ENCODE measurements at places on chromosomes 13 and 19. TPM values are rescaled to one million over a fixed set of nuclear protein-coding genes. Genes with fewer than 3 reads are reported as not detected.

The CNMD gene
- not detected for total RNA-seq

- peak overlapping the region; percentile 60 for H3K4me3 ChIP-seq
- no peak overlapping the region for H3K27ac ChIP-seq
- peaks cover 63% of the 10 kb centered on the region for H3K27me3 ChIP-seq
- peaks cover 70% of the 10 kb centered on the region for H3K36me3 ChIP-seq
- H3K4me1 ChIP-seq, result peaks cover 65% of the 10 kb centered on the region
These were observed 2.7 kb upstream of the KCNC3 start for GRCh38 chr19:50331994-50332243.

DNA sequence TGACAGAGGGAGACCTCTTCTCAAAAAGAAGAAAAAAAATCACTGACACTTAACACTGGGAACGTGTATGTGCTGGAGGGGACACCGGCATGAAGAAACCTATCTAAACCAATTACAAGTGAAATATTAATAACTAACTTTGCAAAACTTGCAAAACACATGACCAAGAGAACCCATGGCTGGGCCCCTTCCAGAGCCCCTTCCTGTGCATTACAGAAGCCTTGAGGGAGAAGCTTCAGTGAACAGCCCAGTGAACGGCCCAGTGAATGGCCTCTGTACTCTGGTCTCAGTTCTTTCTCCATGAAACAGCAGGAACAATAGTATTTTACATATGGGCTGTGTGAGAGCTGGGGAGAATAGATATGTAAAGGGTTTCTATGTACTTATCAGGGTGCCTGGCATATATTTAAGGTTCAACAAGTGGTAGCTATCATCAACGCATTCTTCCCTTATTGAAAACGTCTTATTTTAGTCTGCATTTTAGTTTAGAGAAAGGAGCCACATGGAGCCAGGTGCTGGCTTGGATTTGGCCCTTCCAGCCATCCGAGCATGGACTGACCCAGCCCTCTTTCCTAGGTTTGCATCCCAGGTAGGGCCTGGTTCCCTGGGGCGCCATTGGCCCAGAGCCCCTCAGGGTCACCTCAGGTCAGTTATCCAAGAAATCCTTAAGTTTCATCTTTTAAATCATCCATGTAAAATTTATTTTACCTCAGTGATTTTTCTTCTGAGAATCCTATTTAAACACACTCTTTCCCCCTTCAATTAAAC, 54.5 kb downstream of the CCDC70 start:
- no peak overlapping the region for H3K4me3 ChIP-seq
- no peak overlapping the region for H3K27ac ChIP-seq
- H3K36me3 ChIP-seq, result no peaks in the 10 kb centered on the region
- DNase-seq, result no peak

- peak overlapping the region; percentile 27 for H3K4me3 ChIP-seq
- H3K27ac ChIP-seq, result peak overlapping the region; percentile 81
- no peaks in the 10 kb centered on the region for H3K27me3 ChIP-seq
These were observed 15.2 kb upstream of the IZUMO2 start for GRCh38 chr19:50178320-50178719.

GRCh38 chr13:98809345-98809777, 56.9 kb upstream of the SLC15A1 start:
- H3K27me3 ChIP-seq, result no peaks in the 10 kb centered on the region
- H3K36me3 ChIP-seq, result peaks cover 7% of the 10 kb centered on the region

The FCHO1 gene
- 1.3 TPM for total RNA-seq

The DHX34 gene
- 51.6 TPM for total RNA-seq

- H3K4me3 ChIP-seq, result no peak overlapping the region
- DNase-seq, result peak; percentile 17
- H3K4me1 ChIP-seq, result peaks cover 13% of the 10 kb centered on the region
- no peak overlapping the region for H3K27ac ChIP-seq
- H3K36me3 ChIP-seq, result peaks cover 5% of the 10 kb centered on the region
These were observed 10.6 kb upstream of the NUP62 start for GRCh38 chr19:49939721-49940481.

DNA sequence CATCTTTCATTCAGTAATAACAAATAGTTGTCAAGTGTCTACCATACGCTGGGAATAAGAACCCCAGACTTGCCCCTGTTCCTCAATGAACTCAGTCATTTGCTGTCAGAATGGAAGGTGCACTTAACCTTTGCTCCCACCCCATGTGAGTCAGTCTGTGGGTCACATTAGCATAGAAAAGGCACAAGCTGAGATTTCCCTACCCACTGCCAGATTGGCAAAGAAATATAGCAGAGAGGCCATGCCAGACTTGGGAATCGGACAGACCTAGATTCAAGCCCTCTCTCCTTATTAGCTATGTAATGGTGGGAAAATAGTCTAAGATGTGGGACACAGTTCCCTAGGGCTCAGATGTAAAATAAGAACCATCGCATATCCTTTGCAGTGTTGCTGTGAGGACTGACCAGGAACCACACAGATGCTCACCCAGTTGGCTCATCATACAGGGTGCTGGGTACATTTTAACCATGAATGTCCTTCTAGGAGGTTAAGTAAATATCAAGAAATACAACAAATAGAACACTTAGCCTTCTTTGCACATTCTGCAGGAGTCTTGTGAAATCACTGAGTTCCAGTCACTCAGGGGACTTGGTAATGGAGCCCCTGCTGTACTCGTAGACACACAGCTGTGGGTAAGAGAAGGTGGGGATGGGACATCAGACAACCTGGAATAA, 218.2 kb downstream of the FGF14 start:
- H3K4me1 ChIP-seq, result peaks cover 7% of the 10 kb centered on the region
- no peak overlapping the region for H3K4me3 ChIP-seq
- DNase-seq, result no peak
- no peaks in the 10 kb centered on the region for H3K27me3 ChIP-seq

The VWA8 gene
- total RNA-seq, result 13.8 TPM

The EXOC3L2 gene
- total RNA-seq, result not detected

The ZNF320 gene
- total RNA-seq, result 7.8 TPM

GRCh38 chr19:44607049-44607448, 6.3 kb upstream of the IGSF23 start:
- peak overlapping the region; percentile 65 for H3K27ac ChIP-seq
- H3K36me3 ChIP-seq, result peaks cover 7% of the 10 kb centered on the region

The CEACAM21 gene
- total RNA-seq, result not detected

GRCh38 chr19:41839211-41839610, 5.3 kb downstream of the LYPD4 start:
- no peak overlapping the region for H3K27ac ChIP-seq
- peaks cover 6% of the 10 kb centered on the region for H3K4me1 ChIP-seq
- H3K27me3 ChIP-seq, result peaks cover 83% of the 10 kb centered on the region
- no peaks in the 10 kb centered on the region for H3K36me3 ChIP-seq
- no peak overlapping the region for H3K4me3 ChIP-seq

DNA sequence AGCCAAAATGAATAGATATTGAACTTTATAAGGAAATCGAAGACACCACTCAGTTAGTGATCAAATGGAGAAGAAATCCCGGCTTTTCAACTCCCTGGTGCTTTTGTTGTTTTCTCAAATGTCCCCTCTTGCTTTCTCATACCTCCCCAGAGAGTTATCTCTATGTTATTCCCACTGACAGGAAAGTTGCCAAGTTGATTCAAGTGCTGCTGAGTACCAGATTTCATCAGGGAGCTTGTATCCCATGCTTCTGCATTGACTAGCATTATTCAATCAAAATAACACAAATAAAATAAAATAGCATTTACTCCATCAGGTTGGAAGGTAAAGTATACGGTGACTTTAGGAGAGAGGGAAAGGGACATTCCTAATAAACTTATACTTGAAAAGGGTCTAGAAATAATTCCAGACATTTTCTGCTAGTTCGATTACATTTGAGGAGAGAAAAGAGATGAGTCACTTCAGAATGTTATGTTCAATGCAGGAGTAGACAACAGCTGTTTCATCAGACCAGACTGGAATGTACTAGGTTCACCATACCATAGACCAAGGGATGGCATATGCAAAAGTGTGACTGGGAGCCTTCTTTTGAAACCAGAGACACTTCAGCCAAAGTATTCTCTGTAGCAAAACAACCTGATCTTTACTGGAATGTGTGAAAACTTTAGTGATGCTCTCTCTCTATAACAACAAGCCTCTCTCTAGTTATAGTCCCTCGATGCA, 397.8 kb downstream of the FGF14 start:
- H3K4me3 ChIP-seq, result no peak overlapping the region
- no peaks in the 10 kb centered on the region for H3K36me3 ChIP-seq
- DNase-seq, result no peak
- H3K27ac ChIP-seq, result no peak overlapping the region

DNA sequence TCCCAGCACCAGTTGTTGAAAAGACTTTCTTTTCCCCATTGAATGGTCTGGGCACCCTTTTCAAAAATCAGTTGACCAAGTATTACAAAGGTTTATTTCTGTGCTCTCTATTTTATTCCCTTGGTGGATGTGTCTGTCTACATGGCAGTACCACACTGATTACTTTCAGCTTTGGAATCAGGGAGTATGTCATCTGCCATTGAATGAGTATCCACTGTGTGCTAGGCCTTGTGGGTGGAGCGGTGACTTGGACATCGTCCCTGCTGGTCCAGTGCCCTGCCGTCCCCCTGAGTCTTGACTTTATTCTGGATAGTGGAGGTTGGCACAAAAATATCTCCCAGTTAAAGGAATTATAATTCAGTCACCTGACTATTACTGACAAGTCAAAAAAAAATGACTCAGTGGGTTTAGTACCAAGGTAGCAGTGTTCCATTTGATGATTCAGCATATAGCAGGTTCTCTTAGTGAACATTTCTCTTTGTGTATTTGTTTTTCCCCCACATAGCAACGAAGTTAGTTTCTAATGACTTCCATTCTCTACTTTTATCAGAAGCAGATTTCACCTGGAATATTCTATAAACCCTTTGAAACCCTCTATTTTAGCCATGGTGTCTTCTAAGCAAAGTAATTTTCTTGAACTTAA, 3.9 kb downstream of the UPF3A start:
- H3K4me1 ChIP-seq, result no peaks in the 10 kb centered on the region
- H3K27ac ChIP-seq, result no peak overlapping the region
- H3K27me3 ChIP-seq, result no peaks in the 10 kb centered on the region
- DNase-seq, result no peak
